ENCODE measurements at places on chromosomes 6 and 20.

GRCh38 chr20:11182720-11183119 lies 508.9 kb upstream of the JAG1 start:
- no peak for DNase-seq

DNA sequence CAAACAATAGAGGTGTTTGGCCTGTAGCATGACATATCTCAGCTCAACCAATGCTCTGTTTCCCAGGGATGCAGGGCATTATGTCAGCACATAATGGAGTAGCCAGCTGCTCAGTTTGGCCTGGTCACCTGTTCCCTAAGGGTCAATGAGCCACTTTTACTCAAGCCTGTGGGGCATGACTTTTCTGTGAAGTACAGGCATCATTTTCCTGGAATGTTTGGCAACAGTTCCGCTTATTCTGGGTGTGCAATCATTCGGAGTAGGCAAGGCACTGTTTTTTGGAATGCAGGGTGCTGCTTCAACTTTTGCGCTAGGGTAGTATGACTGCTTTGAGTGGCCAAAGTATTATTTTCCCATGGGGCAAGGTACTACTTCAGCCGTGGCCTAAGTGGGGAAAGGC lies 665.4 kb downstream of the EPHA7 start:
- DNase-seq: no peak

DNA sequence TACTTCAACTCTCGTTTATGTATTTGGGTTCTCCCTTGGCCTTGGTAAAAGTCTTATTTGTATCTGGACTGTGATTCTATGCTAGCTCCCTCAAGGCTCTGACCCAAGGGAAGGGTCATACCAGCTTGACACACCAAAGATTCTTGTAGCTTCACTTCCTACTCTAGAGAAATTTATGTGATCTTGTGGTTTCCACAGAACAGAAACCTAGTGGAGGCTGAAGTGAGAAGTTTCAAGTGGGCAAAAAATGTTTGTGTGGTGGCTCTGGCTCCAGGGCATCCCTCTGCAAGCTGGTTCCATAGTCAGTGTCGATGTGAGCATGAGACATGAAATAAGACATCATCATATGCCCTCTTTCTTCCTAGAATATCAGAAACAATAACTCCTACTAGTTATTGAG lies 48.1 kb upstream of the TNFRSF21 start:
- no peak for DNase-seq

- no peak for DNase-seq
Measured at GRCh38 chr6:37538107-37538506, 38.4 kb upstream of the CCDC167 start.

GRCh38 chr6:17928514-17929430 lies 58.7 kb downstream of the KIF13A start:
- no peak for DNase-seq

- no peak for DNase-seq
Measured at GRCh38 chr6:8069631-8070284, 5.6 kb upstream of the BLOC1S5 start.

GRCh38 chr6:134585517-134585873 lies 267.6 kb upstream of the SGK1 start:
- DNase-seq: no peak

- no peak for DNase-seq
Measured at GRCh38 chr6:48016020-48016755, 94.8 kb downstream of the PTCHD4 start.

DNA sequence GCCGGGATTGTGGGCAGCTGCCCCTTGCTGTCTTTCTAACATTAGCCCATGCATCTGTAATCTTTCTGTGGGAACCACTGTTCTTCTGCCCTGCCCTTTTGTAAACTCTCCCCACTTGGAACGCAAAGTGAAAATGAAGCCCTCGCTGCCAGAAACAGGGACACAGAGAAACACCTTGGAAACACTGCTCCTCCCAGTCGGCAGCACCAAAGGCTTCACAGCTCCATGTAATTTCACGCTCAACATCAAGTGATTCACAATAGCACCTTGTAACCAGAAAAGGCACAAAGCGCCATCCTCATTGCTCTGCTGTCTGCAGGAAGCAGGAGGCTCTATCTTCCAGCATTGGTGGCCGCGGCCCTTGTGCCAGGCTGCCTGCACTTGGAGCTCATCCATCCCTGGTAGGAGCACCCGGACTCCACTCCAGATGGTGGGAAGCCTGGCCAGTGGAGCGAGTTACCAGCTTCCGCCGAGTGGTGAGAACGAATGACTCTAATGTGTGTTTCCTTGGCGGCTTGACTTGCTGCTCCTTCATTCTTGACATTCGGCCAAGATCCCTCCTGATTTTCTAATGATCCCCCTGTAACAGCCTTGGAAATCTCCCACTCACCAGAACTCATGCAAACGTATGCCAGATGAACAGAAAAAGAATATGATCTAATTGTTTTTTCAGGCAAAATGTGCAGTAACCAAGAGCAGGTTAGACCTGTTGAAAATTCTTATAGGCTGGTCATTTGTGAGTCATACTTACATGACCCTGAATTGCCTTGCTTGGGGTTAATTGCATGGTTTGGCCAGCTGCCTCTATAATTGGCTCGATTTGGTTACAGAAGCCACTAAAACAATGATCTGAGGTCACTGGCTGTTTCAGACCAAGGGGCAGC lies 169.1 kb upstream of the CDYL start:
- DNase-seq: no peak

DNA sequence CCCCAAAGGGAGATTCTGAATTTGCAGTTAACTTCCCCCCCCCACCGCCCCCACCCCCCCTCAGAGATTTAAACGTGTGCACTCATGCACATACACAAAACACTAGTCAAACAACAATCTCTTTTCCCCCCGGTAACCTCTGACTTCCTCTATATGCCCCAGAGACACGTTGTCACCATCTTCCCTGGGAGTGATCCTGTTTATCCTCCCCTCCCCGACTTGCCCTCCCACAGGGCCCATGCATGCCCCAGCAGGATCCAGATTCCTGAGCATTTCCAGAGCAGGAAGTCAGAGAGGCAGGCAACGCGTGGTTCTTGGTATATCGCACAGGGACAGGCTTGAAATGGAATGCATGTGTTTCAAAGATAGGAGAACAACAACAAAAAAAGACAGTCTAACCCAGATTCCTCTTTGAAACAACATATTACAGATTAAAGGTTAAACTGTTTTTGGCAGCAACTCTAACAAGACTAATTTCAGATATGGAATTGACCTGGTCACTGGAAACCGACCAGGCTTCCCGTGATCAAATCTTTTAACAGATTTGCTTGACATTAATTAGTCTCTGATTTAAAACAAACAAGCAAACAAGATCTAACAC lies 1.3 kb downstream of the BLCAP start:
- no peak for DNase-seq

GRCh38 chr6:16929809-16930208 lies 168.5 kb upstream of the ATXN1 start:
- no peak for DNase-seq

DNA sequence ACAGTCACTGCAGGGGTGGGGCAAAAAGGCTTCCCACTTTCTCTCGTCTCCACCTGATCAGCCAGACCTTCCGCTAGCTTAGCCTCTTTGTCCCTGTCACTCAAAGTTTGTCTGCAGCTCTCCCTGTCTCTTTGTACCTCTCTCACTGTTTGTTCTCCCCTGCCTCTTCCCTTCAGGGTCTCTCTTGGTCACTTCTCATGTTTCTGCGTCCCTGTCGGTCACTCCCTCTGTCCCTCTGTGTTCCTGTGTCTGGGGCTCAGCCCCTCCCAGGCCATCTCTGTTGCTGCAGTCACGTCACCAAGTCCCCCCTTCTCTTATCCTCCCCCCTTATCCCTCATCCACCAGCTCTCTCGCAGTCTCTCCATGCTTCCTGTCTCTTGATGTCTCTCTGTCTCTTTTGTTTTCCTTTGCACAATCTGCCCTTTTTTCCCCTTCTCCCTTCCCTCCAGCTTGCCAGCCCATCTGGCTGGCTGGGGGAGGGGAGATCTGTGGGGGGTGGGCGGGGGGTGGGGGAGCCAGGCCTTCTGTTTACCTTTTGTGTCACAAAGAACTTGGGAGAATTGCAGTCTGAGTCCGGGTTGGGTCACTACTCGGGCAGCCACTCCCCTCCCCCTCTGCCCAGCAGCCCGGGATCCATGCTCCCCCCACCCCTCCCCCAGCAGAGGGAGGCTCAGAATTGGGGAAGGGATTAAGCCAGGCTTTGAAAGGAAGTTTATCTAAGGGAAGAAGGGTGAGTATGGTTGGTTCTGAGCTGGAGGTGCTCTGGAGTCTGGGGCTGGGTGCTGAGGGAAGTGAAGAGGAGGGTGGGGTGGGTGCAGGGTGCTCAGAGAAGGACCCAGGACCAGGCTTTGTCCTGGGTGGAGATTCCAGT lies 32.3 kb downstream of the FOXP4 start:
- DNase-seq: no peak

DNA sequence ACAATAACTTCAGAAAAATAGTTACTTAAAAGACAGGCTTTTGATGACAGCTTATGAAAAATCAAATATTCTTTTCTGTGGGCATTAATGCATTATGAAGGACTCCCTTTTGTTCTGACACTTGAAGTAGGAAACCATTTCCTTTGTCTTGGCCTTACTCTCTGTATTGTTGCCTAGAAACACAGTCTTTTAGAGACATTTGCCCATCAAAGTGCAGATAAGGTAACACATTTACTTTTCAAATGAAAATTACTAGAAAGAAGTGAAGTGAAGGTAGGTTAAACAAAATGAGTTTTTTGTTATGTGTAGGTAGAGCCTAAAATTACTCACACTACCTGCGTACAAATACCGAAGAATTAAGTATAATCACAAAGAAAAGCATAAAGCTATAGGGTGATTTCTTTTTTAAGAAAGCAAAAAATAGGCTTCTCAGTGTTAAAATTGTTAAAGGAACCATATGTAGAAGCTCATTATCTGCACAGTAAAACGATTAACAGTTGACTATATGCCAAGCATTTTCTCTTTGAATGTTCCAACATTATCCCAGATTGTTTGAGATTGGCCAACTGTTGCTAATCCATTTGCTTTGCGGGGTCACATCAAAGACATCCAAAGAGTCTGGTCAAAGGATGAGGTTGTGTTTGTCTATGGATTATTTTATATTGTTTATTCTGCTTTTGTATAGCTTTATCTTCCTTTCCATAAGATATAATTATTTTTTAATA lies 542.0 kb upstream of the RNF217 start:
- DNase-seq: no peak

DNA sequence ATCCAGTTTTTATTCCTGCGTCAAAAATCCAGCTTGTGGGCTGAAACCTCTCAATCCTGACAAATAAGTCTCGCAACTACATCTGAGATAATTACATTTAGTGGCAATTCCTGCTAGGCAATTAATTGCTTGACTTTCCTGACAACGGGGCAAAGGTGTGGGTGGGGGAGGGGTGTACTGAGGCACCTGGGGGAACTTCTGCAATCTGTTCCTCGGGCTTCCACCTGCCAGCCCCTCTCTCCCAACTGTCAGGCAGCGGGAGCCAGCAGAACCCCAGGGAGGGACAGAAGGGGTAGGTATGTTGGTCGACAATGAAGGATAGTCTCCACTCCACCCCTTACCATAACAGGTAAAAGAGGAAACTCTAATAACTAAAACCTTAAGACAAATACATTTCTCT lies 6.8 kb downstream of the C6orf52 start:
- no peak for DNase-seq

- DNase-seq: no peak
Measured at GRCh38 chr6:16600026-16600425, 161.2 kb downstream of the ATXN1 start.

- DNase-seq: no peak
Measured at GRCh38 chr6:132675002-132675401, 16.0 kb upstream of the TAAR1 start.

DNA sequence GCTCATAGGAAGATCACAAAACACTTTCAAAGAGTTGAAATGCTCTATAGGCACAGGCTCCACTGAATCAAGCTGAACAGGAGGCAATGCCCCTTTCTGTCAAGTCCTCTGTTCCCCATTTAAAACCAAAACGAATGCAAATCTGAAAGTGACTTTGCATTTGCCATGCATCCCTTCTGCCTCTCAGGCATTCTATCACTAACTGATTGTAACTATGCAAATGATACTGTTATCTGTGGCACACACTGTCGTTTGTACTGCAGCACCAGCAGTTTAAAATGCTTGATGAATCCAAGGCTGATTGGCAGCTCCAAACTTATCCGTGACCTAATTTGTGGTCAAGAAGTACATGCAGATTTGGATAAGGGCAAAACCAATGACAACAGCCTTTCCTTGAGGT lies 1067.5 kb upstream of the MAP3K7 start:
- no peak for DNase-seq

- no peak for DNase-seq
Measured at GRCh38 chr6:164108092-164108491, 693.6 kb downstream of the QKI start.

- DNase-seq: no peak
Measured at GRCh38 chr20:288956-289692, 1.4 kb downstream of the C20orf96 start.

DNA sequence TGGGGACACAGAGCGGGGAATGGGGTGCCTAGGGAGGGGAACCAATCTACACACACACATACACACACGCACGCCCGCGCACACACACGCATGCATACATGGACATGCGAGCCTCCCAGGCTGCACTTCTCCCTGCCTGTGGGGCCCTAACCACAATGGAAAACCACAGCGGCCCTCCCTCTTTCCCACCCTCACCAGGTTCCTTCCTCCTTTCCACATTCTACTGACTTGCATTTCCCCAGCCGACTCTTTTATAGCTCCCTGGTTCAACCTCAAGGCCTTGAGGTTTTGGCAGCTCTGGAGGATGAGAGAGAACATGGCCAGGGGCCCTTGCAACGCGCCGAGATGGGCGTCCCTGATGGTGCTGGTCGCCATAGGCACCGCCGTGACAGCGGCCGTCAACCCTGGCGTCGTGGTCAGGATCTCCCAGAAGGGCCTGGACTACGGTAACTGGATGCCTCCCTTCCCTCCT lies at the start of gene BPI:
BPI (plus strand) TSS at position 249 of the 472 bp plus-strand sequence; CDS start at position 317, 68 bp downstream.
- no peak for DNase-seq

DNA sequence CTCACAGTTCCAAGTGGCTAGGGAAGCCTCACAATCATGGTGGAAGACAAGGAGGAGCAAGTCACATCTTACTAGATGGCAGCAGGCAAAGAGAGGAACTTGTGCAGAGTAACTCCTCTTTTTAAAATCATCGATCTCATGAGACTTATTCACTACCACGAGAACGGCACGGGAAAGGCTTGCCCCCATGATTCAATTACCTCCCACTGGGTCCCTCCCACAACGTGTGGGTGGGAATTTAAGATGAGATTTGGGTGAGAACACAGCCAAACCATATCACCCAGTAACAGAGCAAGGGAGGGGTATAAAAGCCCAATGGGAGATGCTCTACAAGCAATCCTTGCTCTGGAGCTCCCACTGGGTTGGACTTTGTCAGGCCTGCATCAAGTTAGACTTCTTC lies 80.4 kb downstream of the JPH2 start:
- no peak for DNase-seq

DNA sequence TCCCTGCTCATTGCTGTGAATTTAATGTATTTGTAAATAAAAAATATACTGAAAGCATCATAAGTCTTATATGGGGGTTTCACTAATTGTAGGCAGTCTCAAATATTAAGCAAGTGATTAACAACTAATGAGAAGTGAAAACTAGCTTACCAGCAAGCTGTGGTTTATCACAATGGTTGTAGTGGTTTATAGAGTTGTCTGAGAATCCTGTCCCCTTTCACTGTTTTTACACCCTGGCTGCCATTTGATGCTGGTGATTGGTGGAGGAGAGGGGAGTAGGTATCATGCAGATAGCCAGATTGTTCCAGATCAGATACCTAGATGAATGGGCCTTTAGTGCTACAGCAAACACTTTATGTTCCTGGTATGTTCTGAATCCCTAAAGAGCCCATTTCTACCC lies 6.0 kb downstream of the MKKS start:
- DNase-seq: no peak
